Transverse colon (tissue), 4 donors: ENCODE measurements at places on chromosomes 2 and 18. TPM values are rescaled to one million over a fixed set of nuclear protein-coding genes. Genes with fewer than 3 reads are reported as not detected.

DNA sequence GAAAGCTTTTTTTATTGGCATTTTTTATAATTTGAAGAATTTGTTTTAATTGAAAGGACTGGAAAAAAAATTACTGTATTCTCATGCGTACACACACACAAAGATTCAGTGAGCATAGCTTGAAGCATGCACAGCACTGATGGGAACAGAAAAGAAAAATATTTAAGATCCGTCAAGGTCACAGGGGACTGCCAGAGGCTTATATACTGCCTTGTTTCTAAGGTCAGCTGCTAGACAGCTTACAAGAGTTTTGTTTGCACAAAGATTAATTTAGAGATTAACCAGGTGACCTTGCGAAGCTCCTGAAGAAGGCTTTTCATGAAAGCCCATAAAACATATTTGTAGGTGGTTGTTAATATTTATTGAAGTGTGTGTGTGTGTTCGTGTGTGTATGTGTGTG, 396.3 kb downstream of the TRIB2 start:
- no peak overlapping the region for H3K27ac ChIP-seq
- DNase-seq, result no peak
- H3K27me3 ChIP-seq, result no peaks in the 10 kb centered on the region
- no peaks in the 10 kb centered on the region for H3K4me1 ChIP-seq
- no peak overlapping the region for H3K4me3 ChIP-seq

GRCh38 chr2:208415897-208416296, 9.3 kb downstream of the PTH2R start:
- H3K27me3 ChIP-seq, result no peaks in the 10 kb centered on the region
- H3K4me1 ChIP-seq, result no peaks in the 10 kb centered on the region
- H3K4me3 ChIP-seq, result no peak overlapping the region

MPP4 gene
- total RNA-seq, result not detected

DNAH7 gene
- 1.8 TPM for total RNA-seq

GRCh38 chr18:26504831-26505230, 43.5 kb downstream of the KCTD1 start:
- H3K4me3 ChIP-seq, result no peak overlapping the region
- no peaks in the 10 kb centered on the region for H3K36me3 ChIP-seq
- no peaks in the 10 kb centered on the region for H3K27me3 ChIP-seq
- no peaks in the 10 kb centered on the region for H3K4me1 ChIP-seq

ANKRD53 gene
- 0.96 TPM for total RNA-seq

LYPD6 gene
- 3.0 TPM for total RNA-seq

DNA sequence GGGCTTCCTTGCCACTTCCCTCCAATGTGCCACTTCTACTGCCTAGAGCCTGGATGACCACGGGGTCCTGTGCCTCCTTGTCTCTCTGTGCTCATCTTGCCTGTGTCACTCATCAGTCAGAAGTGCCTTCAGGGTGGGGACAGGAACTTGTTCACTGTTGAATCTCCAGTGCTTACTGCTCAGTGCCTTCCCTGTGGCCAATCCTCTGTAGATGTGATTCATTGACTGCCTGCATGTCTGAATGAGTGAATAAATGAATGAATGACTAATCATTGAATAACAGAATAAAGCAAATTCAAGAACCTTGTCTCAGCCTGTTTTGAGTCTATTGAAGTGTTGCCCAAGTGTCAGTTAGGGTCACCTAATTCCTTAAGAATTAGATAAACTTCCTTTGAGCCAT, 42.3 kb upstream of the FAM136A start:
- H3K27me3 ChIP-seq, result peaks cover 3% of the 10 kb centered on the region
- no peak overlapping the region for H3K4me3 ChIP-seq
- H3K4me1 ChIP-seq, result no peaks in the 10 kb centered on the region
- DNase-seq, result no peak
- H3K27ac ChIP-seq, result no peak overlapping the region

- H3K36me3 ChIP-seq, result no peaks in the 10 kb centered on the region
- DNase-seq, result no peak
- H3K27me3 ChIP-seq, result no peaks in the 10 kb centered on the region
- no peak overlapping the region for H3K4me3 ChIP-seq
- peaks cover 24% of the 10 kb centered on the region for H3K4me1 ChIP-seq
- peak overlapping the region; percentile 8 for H3K27ac ChIP-seq
These were observed 43.5 kb downstream of the SPTBN1 start for GRCh38 chr2:54499661-54500060.

GPR75 gene
- total RNA-seq, result 5.6 TPM

- no peak overlapping the region for H3K27ac ChIP-seq
- H3K36me3 ChIP-seq, result no peaks in the 10 kb centered on the region
- H3K4me1 ChIP-seq, result no peaks in the 10 kb centered on the region
- H3K4me3 ChIP-seq, result no peak overlapping the region
These were observed 67.2 kb upstream of the FAM136A start for GRCh38 chr2:70369082-70369481.

LIMS3 gene
- total RNA-seq, result 3.7 TPM

LBX2 gene
- total RNA-seq, result 0.80 TPM
